ENCODE measurements at places on chromosomes 11 and 22.

GRCh38 chr22:35648066-35649025, at the start of gene APOL6:
TSS of gene APOL6 (plus strand) at chr22:35648446. CDS start at chr22:35656426, 7,980 bp downstream.
- DNase-seq, result no peak

- no peak for DNase-seq
Measured at GRCh38 chr11:32288276-32288675, 147.1 kb downstream of the WT1 start.

GRCh38 chr22:47213571-47214230, 451.3 kb downstream of the TBC1D22A start:
- peak; percentile 33 for DNase-seq

DNA sequence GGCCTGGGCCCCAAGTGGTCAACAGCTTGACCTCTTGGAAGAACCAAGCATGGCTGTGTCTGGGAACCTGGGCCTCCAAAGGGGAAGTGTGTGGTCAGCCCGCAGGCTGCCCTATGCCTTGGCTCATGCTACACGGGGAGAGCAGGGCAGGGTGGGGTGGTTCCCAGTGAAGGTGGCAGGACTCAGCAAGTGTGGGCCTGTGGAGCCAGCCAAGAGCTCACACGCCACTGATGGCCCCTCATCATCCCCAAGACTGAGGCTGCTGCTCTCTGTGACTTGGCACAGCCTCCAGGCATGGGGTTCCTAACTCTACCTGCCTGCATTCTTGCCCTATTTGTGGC, 15.9 kb upstream of the DGCR8 start:
- DNase-seq, result no peak

DNA sequence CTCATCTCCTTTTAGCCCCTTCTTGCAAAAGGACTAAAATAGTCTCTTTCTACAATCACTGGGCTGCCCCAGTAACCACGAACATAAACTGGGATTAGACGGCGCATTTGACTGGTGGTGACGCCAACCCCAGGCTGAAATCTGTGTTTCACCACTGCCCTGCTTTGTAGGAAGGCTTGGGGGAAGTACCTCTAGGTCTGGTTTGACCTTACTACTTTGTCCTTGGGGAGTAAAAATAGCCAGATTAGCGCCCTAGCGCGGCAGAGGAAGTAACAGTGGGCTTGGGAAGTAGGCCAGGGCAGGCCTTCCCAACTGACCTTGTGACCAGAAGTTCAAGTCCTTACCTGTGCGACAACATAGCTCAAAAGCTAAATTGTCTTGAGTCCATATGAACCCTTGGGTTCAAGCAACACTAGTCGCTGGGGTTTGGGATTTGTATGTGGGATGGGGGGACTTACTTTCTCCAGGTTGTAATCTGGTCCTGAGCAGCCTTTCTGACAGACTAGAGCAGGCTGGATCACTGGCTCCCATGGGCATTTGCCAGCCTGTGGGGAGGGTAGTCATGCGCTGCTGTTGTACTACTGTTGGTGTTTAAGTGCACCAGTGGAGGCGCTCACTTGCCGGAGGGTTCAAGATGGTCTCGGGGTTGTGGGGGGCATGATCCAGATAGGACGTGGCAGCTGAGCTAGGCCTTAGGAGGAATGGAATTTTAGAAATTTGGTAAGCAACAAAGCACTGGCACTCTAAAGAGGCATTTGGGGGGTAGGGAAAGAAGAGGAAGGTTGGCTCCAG, 953 bp upstream of the PACS1 start:
- DNase-seq, result no peak

GRCh38 chr11:112583261-112583893, 322.7 kb upstream of the PLET1 start:
- DNase-seq, result no peak

- DNase-seq, result no peak
Measured at GRCh38 chr11:69445131-69445470, 36.4 kb upstream of the LINC01488 start.

DNA sequence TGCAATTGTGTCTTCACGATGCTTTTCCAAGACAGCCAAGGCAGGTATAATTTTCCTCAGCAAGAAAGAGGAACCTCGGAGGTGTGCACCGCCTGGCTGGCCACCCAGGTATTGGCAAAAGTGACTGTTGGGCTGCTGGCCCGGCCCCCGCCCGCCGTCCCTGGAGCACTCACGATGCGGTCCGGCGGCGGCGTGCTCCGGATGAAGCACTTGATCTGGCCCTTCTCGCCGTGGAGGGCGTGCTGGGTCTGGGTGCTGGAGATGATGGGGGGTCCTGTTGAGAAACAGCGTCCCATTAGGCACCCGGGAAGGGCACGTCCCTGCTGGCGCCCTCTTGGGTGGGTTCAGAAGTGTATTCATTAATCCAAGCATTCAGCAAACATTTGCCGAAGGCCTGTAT, 84.8 kb downstream of the ST3GAL4 start:
- no peak for DNase-seq

- no peak for DNase-seq
Measured at GRCh38 chr11:73249304-73249703, 22.8 kb upstream of the P2RY6 start.

- no peak for DNase-seq
Measured at GRCh38 chr11:62108971-62109404, 14.8 kb upstream of the INCENP start.

GRCh38 chr11:72739240-72740059, 12.8 kb downstream of the ARAP1 start:
- no peak for DNase-seq

- no peak for DNase-seq
Measured at GRCh38 chr22:19097518-19097917, 24.7 kb downstream of the DGCR2 start.

DNA sequence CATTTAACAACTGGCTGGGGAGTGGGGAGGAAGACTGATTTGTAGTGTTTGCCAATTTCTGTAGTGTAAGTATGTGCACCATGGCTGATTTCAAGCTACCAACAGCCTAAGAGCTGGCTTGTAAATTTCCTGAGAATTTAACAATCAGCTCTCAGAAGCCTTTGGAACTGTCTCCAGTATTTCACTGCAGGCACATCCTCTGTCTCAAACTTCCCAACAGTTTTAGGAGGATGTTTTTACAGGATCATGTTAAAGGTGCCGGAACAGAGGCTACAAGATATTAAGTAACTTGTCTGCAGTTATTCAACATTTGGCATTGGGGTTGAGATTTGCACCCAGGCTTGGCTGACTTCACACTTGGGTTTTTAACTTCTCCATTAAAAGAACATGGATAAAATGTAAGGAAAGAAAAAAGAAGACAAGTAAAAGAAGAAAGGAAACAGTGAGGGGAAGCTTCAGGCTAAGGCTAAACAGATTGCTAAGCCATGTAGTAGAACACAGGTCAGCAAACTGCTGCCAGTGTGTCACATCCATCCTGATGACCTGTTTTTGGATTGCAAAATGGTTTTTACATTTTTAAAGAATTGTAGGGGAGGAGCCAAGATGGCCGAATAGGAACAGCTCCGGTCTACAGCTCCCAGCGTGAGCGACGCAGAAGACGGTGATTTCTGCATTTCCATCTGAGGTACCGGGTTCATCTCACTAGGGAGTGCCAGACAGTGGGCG, 204.8 kb upstream of the SESN3 start:
- no peak for DNase-seq

DNA sequence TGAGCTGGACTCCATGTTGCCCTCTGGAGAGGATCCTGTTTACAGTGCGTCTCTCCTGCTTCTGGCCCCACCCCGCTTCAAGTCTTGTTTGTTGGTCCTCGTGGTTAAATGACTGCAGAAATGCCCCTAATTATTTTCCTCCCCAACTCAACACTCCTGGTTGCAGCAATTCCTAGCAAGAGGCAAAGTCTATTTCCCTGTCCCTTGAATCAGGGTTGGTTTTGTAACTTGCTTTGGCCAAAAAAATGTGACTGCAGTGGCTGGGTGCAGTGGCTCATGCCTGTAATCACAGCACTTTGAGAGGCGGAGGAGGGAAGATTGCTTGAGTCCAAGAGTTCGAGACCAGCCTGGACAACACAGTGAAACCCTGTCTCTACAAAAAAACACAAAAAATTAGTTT, 41.0 kb upstream of the FGF3 start:
- no peak for DNase-seq

GRCh38 chr11:67043572-67044349, 12.9 kb upstream of the RHOD start:
- no peak for DNase-seq

GRCh38 chr11:9868641-9869040, 204.8 kb downstream of the SWAP70 start:
- DNase-seq, result peak; percentile 6

- DNase-seq, result no peak
Measured at GRCh38 chr11:76610871-76611475, 59.6 kb downstream of the LRRC32 start.

GRCh38 chr11:76056876-76057275, 149.4 kb downstream of the WNT11 start:
- no peak for DNase-seq

DNA sequence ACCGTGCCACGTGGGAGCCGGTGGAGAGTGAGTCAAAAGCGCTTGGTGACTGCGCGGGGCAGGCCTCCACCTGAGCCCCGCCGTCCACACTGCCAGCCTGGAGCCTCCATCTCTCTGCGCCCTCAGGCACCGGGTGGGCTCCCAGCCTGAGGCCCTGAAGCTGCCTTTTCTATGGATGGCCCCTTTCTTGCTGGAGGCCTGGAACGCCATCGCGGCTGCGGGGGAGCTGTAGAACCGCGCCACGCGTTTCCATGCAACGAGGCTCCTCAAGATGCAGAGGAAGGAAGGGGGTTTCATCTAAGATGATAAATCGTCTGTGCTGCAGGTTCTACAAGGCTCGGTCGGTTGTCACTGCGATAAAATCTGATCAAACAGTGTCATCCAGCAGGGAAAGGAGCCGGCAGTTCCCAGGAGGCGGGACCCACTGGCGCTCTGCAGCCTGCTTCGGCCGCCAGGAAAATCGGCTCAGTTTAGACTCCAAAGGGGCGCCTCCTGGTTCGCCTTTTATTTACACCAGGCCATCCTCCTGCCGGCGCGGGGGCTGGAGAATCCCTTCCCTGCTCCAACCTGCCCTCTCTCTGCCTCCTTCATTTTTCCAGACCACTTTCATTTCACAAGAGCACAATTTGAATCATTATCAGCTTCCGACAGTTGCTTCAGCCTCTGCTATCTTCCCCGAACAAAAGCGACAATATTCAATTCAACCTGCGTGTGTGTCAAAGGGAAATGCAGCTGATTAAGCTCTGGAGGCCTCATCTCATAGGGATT, 624.4 kb downstream of the BRD1 start:
- DNase-seq, result no peak

DNA sequence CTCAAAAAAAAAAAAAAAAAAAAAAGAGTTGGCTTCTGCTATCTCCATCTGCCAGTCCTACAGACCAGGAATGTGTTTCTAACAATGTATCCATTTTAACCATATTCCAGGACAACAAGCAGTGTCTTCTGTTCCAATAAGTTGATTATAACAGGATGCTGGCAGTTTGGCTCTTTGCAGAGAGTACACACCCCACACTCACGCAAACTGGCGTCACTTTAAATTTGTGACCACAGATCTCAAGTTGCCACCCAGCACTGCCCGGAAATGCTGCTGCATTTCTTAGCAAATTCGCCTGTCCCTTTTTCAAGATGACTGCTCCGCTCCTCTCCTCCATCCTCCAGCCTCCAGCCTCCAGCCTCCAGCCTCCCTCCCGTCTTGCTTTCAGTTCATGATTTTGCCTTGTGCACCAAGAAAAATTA, 44.3 kb downstream of the SCGB1A1 start:
- DNase-seq, result no peak

- DNase-seq, result peak; percentile 41
Measured at GRCh38 chr11:57249384-57250319, 12.6 kb upstream of the APLNR start.

DNA sequence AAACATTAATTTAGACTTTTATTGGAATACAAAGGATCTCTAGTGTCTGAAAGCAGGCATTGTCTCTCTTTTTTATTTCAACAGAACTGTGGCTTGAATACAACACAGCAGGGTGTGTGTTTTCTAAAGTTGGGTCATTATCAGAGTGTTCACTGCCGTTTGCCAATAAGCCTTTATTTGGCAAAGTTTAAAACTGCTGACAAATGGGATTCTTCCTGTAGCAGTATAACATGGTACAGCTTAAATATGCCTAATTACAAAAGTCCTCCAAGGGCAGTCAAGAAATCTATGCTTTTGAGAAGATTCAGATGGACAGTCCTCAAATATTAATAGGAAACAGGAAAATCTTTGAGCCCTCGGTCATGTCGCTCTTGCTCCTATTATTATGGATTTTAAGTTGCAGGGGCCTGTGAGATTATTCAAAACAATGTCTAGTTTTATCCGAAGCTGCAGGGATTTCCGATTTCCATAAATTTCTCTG, 199.9 kb downstream of the MAML2 start:
- DNase-seq, result no peak

- no peak for DNase-seq
Measured at GRCh38 chr22:27232077-27232476, 569.5 kb downstream of the MN1 start.

- DNase-seq, result no peak
Measured at GRCh38 chr22:24429411-24430365, 2.3 kb downstream of the ADORA2A start.

- no peak for DNase-seq
Measured at GRCh38 chr11:68479390-68479789, 18.8 kb downstream of the PPP6R3 start.

- DNase-seq, result no peak
Measured at GRCh38 chr11:109734566-109734965, 312.6 kb downstream of the C11orf87 start.

GRCh38 chr22:35479985-35480550, 60.6 kb upstream of the RASD2 start:
- DNase-seq, result no peak

- DNase-seq, result no peak
Measured at GRCh38 chr11:129974672-129975071, 28.0 kb downstream of the PRDM10 start.

- DNase-seq, result no peak
Measured at GRCh38 chr22:27461470-27461869, 340.1 kb downstream of the MN1 start.

GRCh38 chr11:1879342-1879940, 12.3 kb downstream of the PRR33 start:
- DNase-seq, result no peak

DNA sequence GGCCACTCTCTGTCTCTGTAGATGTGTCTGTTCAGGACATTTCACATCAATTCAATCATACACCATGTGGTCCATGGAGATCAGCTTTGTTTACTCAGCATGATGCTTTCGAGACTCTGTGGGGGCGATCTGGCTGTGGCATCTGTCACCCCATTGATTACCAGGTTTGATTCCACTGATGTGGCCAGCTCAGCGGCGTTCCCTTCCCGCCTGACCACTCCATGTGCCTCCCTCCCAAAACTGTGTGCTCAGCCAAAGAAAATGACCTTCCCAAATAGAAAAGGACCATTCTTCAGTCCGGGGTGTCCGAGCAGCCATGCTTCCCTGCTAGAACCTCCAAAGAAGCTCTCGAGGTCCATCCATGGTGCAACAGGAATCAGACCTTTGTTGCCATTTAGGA, 89.1 kb downstream of the BRD1 start:
- no peak for DNase-seq
